Stimulated activated CD4-positive, alpha-beta T cell treated with anti-CD3 and anti-CD28 coated beads, Interleukin-2, amount 100 ng/mL, for 24 hours (primary cell): ENCODE measurements at places on chromosomes 1 and 21.

GRCh38 chr1:105891308-105891707 lies 1165.2 kb upstream of the PRMT6 start:
- no peak for DNase-seq

DNA sequence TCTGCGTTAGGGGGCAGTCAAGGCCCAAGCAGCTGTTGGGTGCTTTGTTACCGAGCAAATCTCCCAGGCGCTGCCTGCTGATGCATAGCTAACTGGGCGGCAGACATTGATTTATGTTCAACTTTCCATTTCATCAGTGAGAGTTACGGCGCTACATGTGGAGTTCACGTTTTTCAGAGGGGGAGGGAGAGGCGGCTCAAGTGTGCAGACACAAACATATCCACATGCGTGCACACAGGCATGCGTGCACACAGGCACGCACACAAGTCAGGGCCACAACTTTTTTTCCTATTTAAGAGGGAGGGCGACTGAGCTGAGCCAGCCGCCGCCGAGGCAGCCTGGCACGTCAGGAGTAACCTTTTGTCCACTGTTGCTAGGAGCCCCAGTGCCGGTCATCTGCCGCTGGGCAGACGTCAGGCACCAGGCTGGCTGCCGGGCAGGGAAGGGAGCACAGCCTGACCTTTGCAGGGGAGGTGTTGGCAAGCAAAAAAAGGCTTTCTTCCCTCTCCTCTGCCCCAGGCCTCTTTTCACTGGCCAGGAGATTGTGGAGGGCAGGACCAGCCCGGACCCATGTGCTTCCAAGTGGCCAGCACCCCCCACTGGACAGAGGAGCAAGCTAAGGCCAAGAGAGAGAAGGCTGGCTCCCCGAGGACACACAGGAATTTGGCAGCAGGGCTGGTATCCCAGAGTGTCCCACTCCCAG lies 73.3 kb downstream of the MRPL37 start:
- no peak for DNase-seq

DNA sequence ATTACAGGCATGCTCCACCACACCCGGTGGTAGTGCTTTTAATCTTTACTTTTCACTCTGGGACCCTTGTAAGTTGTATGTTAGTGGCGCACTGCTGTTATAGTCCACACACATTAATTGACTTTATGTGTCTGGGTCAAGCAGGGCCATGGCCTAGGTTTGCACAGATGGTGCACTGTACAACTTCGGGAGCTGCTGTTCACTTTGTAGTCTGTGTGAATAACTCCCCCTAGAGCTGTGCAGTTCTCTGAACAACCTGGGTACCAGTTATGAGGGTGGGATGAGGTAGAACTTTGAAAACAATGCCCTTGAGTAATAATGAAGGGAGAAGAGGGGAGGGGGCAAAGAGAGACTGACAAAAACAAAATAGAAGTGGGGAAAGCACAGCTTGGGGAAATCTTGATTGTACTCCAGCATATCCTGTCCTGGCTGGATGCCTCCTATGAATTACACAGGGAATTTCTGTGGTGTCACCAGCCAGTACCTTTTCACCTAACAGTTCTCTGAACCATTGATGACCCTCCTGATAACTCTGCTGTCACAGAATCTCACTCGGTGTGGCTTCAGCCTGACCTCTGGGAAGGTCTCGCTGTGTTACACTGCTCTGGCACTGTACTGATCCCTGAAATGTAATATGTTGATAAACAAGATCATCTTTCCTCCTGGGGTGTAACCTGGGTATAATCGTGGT lies 2.2 kb downstream of the PTGFRN start:
- DNase-seq, result no peak

GRCh38 chr1:20266642-20267041 lies 24.0 kb upstream of the VWA5B1 start:
- DNase-seq, result no peak

- peak; percentile 69 for DNase-seq
These were observed 8.6 kb downstream of the HJV start for GRCh38 chr1:146012703-146013558.

DNA sequence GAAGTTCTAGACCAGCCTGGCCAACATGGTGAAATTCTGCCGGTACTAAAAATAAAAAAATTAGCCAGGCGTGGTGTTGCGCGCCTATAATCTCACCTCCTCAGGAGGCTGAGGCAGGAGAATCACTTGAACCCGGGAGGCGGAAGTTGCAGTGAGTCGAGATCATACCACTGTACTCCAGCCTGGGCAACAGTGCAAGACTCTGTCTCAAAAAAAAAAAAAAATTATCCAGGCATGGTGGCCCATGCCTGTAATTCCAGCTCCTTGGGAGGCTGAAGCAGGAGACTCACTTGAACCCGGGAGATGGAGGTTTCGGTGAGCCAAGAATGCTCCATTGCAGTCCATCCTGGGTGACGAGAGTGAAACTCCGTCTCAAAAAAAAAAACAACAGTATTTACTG lies 18.5 kb upstream of the RAB42 start:
- no peak for DNase-seq
